ENCODE measurements at places on chromosomes 2 and 18.

DNA sequence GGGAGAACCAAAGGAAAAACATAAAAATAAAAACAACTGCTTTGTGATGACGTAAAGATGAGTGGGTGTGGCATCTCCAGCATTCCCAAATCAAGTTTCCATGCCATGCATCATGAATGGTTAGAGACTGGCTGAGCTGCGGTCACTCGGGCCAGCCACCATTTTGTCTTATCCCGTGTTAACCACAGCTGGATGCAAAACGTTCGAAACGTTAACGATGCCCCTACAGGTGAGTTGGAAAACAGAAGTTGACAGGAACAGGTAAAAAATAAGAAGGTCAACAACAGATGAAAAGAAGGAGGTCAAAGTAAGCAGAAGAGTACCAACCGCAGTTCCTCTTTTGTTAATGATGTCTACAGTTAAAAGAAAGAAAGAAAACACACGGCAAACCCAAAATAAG, 411.1 kb downstream of the NRXN1 start:
- no peak for DNase-seq

- no peak for DNase-seq
Observed at GRCh38 chr2:165815299-165816141, 21.5 kb upstream of the GALNT3 start.

DNA sequence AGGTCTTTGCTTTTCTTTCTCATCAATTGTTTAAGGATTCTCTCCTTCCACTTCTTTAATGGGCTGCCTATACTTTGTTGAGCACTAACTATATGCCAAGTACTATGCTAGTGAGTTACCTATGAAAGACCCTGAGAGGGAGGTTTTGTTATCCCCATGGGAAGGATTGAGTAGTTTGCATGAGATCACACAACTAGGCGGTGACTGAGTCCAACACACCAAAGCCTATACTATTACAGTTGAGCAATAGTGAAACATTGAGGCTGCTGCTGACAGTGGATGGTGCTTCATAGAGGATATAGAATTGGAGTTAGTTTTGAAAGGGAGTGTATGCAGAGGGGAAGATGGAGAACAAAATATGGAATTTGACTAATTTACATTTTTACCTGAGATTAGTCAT, 15.8 kb downstream of the NABP1 start:
- DNase-seq = no peak

- no peak for DNase-seq
Observed at GRCh38 chr2:116802671-116803070, 1011.8 kb upstream of the DDX18 start.

GRCh38 chr18:74914648-74915047, 294.3 kb downstream of the PTGR3 start:
- DNase-seq = no peak

DNA sequence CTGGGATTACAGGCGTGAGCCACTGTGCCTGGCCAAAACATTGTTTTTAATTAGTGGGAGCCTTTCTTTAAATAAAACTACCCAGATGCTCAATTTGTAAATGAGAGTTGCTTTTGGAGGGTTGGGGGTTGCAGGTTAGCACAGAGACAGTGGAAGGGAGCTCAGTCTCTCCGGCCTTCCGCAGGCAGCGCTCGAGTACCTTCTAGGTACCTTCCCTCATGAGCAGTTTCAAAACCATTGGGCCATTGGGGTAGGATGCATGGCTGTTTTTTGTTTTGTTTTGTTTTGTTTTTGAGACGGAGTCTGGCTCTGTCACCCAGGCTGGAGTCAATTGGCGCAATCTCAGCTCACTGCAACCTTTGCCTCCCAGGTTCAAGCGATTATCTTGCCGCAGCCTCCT, 19.0 kb downstream of the SLC66A3 start:
- no peak for DNase-seq

- DNase-seq = no peak
Observed at GRCh38 chr2:167181134-167181533, 292.9 kb downstream of the XIRP2 start.

GRCh38 chr2:40043641-40044040, 264.6 kb upstream of the THUMPD2 start:
- no peak for DNase-seq

- peak; percentile 11 for DNase-seq
Observed at GRCh38 chr2:27992787-27993401, 102.4 kb downstream of the BABAM2 start.

DNA sequence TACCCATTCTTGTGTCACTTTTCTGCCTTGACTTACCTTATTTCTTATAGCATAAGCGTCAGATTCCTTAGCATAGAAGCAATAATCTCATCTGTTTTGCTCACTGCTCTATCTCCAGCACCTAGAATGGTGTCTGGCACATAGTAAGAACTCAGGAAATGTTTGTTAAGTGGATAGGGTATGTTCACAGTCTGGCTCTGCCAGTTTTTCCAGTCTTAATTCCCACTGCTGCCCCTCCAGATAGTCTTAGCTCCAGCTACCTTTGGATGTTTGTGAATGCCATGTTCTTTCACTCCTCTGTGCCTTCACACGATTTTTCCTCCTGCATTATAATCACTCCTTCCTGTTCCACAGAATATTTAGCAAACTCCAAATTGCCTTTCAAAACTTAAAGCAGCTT, 29.0 kb downstream of the DNAJC10 start:
- DNase-seq = no peak

DNA sequence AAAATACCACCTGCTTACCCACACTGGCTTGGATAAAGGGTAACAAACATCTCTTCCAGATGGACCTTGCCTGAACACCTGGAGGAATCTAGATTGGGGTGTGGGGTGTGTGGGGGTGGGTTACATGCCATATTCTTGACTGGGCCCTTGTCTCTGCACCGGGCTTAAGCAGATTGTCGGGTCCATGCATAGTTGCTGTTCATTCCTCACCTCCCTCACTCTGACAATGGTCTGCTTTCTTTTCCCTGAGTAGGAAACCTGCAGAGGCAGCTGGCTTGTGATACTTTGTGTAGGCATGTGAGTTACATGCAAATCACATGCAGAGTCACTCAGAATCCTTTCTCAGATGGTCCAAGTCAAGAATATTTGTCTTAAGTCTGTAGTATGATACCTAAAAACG, 112.8 kb upstream of the GLS start:
- DNase-seq = no peak

DNA sequence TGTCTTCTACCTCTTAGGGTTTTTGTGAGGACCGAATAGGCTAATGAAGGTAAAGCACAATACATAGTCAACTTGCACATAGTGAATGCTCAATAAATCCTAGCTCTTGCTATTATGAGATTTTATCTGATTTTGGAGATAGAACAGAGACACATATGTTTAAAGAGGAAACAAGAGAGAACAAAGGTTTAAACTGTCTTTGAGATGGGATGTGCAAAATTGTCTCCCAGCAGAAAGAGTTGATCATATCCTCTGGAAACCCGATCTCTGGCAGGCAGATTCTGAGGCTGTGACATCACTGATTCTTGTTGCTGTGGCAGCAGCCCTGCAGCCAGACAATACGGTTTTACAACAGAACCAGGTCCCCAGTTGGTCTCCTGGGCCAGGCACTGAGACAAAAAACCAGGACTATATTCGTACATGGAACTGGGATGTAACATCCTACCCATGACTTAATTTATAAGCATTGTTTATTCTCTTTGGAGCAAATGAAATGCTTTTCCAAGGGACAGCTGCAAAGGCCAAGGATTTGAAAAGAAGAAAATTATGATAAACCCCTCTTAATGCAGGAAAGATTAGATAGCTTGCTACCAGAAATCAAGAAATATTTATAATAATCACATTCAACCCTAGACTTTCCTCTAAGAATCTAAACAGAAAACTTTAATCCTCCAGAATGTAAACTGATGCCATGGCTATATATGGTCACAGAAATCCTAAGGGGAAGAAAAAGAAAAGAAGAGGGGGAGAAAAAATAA, 80.2 kb downstream of the SLC8A1 start:
- DNase-seq = no peak

DNA sequence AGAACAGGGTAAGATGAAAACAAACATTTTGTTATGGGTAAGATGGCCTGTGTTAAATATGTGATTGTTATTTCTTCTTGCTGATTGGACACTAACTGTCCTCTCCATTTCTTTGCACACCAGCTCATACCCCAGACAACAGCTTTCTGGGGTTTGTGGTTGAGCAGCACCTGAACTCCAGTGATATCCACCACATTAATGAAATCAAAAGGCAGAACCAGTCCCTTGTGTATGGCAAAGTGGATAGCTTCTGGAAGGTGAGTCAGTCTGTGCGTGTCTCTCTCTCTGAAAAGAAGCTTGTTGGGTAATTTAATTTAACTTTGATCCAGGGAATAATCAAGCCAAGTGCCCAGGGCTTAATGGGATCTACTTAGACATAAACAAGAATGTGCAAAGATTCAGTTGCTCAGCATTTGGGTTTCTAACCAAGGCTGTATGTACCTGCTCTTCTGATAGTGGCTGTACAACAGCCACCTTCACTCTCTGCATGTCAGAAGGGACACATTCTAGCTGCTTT, 108.3 kb downstream of the MGAT5 start:
- no peak for DNase-seq

- no peak for DNase-seq
Observed at GRCh38 chr2:103773884-103774283, 1012.1 kb downstream of the TMEM182 start.

- DNase-seq = no peak
Observed at GRCh38 chr2:147051248-147051647, 793.6 kb upstream of the ACVR2A start.

GRCh38 chr2:154408786-154409185, 289.7 kb upstream of the KCNJ3 start:
- no peak for DNase-seq

DNA sequence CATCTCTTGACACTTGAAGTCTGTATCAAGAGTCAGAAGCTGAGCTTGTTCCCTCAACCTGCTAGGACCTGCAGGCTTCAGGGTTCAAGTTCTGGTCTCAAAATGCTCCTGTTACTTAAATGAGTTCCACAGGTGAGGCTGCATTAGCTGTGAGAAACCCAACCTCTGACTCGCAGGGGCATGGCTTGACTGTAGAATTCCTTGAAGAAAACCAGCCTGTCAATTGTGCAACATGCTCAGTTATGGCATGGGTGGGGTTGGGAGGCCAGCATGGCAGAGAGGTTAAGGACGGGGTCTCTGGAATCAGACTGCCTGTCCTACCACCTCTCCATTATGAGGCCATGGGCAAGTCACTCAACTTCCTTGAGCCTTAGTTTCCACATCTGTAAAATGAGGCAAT, 235.8 kb downstream of the EN1 start:
- no peak for DNase-seq

DNA sequence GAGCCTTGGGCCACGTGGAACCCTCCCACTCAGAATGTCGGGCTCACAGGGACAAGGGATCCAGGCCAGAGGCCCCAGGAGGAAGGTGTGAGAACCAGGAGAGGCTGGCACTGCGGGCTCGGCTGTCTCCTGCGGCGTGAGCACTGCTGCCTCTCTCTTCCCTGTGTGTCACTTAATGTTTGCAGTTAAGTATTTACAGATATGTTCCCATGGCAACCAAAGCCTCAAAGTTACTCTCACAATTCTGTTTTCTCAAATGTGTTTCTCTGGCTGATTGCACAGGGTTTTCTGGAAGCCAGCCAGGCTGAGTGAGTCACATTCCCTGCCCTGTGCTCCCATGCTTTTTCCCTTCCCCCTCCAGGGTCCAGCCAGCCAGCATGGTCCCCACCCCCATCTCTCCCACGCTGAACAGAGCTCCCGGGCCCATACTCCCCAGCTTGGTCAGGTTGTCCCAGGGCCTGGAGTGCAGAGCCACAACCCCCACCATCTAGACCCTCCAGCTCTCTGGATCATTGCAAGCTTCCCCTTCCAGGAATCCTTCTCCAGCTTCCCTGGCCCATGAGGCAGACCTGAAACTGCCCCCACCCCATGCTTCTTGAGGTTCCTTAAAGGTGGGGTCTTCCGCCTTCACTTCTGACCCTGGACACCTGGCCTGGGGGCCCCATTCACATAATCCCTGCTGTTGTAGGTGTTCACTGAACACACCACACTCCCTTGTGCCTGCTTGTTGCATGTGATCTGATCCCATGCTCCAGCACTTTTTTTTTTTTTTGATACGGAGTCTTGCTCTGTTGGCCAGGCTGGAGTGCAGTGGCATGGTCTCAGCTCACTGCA, 265.9 kb downstream of the CELF4 start:
- peak; percentile 47 for DNase-seq

- no peak for DNase-seq
Observed at GRCh38 chr18:57900906-57901435, 97.9 kb upstream of the ATP8B1 start.

GRCh38 chr2:159410276-159410675, 123.8 kb upstream of the WDSUB1 start:
- DNase-seq = no peak

DNA sequence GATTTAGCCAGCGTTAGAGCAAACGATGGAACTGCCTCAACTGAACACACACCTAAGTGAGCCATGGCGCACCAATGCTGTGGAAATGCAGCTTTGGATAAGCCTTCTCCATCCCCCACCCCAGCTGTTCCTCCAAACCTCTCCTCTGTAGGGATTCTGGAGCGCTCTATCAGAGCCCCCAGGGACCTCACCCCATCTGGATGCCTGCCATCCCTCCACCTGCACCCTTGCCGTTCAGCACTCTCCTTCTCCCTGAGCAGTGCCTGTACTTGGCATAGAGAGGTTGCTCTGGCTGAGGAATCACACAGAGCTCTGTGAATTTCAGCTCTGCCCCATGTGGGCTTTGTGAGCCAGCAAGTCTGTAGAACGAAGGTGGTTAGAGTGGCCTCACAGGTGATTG, 42.8 kb upstream of the INHBB start:
- DNase-seq = no peak

- no peak for DNase-seq
Observed at GRCh38 chr2:30688956-30689401, 118.3 kb downstream of the CAPN13 start.

DNA sequence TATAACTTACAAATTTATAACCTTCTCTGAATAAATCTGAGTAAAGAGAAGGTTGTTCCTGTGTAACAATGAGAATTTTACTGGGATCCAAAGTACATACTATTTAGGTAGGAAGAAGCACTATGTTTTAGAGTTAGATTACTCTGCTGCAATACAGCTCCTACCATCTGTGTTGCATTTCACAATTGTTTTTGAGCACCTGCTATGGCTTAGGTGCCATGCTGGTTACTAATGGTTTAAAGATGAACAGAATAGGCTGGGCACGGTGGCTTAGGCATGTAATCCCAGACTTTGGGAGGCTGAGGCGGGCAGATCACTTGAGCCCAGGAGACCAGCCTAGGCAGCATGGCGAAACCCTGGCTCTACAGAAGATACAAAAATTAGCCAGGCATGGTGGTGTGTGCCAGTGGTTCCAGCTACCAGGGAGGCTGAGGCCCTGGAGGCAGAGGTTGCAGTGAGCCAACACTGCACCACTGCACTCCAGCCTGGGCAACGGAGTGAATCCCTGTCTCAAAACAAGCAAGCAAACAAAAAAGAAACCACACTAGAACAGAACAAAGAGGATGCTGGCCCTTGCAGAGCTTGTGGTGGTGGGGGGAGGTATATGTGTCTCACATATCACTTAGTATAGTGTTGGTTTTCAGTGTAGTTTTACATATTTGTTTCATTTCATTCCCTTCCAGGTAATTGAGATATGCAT, 56.7 kb downstream of the SPTBN1 start:
- DNase-seq = no peak

- DNase-seq = peak; percentile 71
Observed at GRCh38 chr2:233832869-233833311, 21.4 kb downstream of the HJURP start.

All from H54 (cell line).